Lower lobe of right lung (tissue), 2 donors: ENCODE measurements at places on chromosomes 3 and 15. TPM values are rescaled to one million over a fixed set of nuclear protein-coding genes. Genes with fewer than 3 reads are reported as not detected.

RAB6B gene
- 5.5 TPM for total RNA-seq

SUSD5 gene
- 1.9 TPM for total RNA-seq

- H3K4me3 ChIP-seq, result no peak overlapping the region
- H3K36me3 ChIP-seq, result no peaks in the 10 kb centered on the region
- H3K27ac ChIP-seq, result no peak overlapping the region
- no peak for DNase-seq
- H3K27me3 ChIP-seq, result no peaks in the 10 kb centered on the region
- no peaks in the 10 kb centered on the region for H3K4me1 ChIP-seq
These were observed 469.5 kb downstream of the CNTN4 start for GRCh38 chr3:2568156-2568555.

GRCh38 chr3:11950576-11950975, 53.6 kb upstream of the SYN2 start:
- no peaks in the 10 kb centered on the region for H3K36me3 ChIP-seq
- no peak overlapping the region for H3K27ac ChIP-seq
- H3K4me1 ChIP-seq, result no peaks in the 10 kb centered on the region
- DNase-seq, result no peak
- no peak overlapping the region for H3K4me3 ChIP-seq
- H3K27me3 ChIP-seq, result no peaks in the 10 kb centered on the region

DNA sequence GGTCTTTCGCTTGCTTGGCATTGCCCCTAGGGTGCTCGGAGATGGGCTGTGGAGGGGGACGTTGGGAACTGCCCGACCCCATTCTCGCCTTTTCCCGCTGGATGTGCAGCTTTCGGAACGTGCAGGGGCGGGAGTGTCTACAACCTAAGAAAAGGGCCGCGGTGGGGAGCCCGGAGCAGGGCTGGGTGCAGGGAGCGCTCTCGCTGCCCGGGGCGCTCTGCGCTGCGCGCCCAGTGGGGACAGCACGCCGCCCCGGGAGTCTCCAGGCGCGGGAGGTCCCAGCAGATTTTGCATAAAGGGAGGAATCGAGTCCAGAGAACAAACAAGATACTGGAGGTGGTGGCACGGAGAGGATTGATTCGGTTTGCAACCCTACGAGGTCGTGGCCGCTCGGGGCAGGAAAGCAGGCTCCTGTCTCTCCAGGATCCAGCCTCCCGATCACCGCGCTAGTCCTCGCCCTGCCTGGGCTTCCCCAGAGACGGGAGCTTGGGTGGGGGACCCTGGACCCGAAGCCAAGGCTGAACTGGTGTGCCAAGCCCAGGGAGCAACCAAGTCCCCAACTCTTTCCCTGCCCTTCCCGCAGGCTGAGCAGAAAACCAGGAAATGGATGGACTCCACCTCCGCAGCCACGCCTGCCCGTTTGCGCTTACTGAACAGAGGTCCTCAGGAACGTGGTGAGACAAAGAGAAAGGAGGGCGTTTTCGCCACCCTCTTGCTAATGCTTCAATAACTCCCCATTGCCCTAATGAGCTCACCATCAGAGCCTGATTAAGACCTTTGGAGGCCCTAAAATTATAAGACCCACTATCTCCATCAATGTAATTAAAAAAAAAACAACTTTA, 59.7 kb downstream of the NOX5 start:
- H3K27ac ChIP-seq, result peak overlapping the region; percentile 83
- peak overlapping the region; percentile 72 for H3K4me3 ChIP-seq
- H3K27me3 ChIP-seq, result no peaks in the 10 kb centered on the region
- DNase-seq, result peak; percentile 74
- no peaks in the 10 kb centered on the region for H3K36me3 ChIP-seq
- peaks cover 27% of the 10 kb centered on the region for H3K4me1 ChIP-seq

DNA sequence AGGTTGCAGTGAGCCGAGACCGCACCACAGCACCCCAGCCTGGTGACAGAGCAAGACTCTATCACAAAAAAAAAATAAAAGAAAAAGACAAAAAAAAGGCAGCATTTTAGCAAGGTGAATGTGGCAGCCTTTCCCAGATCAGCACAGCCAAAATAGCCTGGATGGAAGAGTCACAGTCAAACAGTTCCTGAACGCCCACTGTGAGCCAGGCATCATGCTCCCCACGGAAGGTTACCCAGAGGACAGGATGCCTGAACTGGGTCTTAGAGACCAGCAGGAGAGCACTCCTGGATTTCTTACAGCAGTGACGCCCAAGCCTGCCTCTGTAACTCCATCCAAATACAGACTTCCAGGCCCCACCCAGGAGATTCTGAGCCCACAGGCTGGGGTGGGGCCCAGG, 4.5 kb downstream of the XXYLT1 start:
- no peak for DNase-seq
- no peak overlapping the region for H3K27ac ChIP-seq
- no peaks in the 10 kb centered on the region for H3K36me3 ChIP-seq
- H3K4me3 ChIP-seq, result no peak overlapping the region
- H3K27me3 ChIP-seq, result no peaks in the 10 kb centered on the region

- peaks cover 7% of the 10 kb centered on the region for H3K4me1 ChIP-seq
- H3K4me3 ChIP-seq, result no peak overlapping the region
- no peak for DNase-seq
- H3K27ac ChIP-seq, result no peak overlapping the region
These were observed 1.3 kb downstream of the FSD2 start for GRCh38 chr15:82804575-82804949.

GRCh38 chr3:112230033-112230432, 64.0 kb downstream of the SLC9C1 start:
- H3K27ac ChIP-seq, result no peak overlapping the region
- H3K36me3 ChIP-seq, result no peaks in the 10 kb centered on the region

- no peak overlapping the region for H3K4me3 ChIP-seq
- no peaks in the 10 kb centered on the region for H3K36me3 ChIP-seq
- no peak overlapping the region for H3K27ac ChIP-seq
These were observed 8.6 kb upstream of the TCAIM start for GRCh38 chr3:44329946-44330345.

GRCh38 chr15:86661580-86661979, 581.9 kb downstream of the AGBL1 start:
- no peaks in the 10 kb centered on the region for H3K27me3 ChIP-seq
- H3K4me3 ChIP-seq, result no peak overlapping the region
- H3K36me3 ChIP-seq, result no peaks in the 10 kb centered on the region
- DNase-seq, result no peak

DNA sequence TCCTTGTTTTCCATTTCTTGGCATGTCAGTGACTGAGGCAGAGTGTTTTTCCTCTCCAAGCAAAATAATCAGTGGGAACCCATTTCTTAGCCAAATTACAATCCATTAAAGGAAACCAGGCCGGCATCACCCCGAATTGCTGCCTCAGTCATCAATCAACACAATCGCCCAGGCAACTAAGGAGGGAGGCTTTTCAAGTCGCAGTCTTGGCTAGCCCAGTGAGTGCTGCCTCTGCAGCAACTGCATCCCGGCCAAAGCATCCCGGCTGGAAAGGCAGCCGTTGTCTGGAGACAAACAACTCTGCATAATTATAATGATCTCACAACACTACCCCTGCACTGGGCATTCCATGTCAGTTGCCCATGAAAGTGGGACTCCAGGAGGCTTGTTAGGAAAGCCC, 213.5 kb upstream of the PRICKLE2 start:
- no peak for DNase-seq
- H3K4me1 ChIP-seq, result peaks cover 35% of the 10 kb centered on the region
- H3K27ac ChIP-seq, result no peak overlapping the region
- H3K27me3 ChIP-seq, result no peaks in the 10 kb centered on the region
